SHP77 treated with DMSO at 0.1 percent for 48 hours (cell line): ENCODE measurements at places on chromosomes 4 and X.

DNA sequence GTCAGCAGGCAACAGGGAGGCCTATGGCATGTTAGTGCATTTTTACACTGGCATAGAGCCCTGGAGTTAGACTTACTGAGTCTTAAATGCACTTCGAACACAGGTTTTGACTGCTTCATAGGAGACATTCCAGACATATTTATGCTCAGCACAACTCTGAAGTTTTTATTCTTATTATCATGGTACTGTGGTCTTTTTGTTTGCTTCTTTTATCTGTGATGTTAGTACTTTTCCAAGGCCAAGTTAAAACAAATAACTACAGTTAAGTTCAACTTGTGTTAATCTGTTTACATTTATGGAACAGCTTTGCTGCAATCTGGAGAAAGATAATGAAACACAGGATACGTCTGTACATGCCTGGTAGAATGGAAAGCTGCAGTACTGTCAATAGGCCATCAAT lies 76.5 kb downstream of the COL4A5 start:
- no peak for DNase-seq

GRCh38 chr4:153408932-153409331 lies 57.2 kb upstream of the TMEM131L start:
- no peak for DNase-seq

DNA sequence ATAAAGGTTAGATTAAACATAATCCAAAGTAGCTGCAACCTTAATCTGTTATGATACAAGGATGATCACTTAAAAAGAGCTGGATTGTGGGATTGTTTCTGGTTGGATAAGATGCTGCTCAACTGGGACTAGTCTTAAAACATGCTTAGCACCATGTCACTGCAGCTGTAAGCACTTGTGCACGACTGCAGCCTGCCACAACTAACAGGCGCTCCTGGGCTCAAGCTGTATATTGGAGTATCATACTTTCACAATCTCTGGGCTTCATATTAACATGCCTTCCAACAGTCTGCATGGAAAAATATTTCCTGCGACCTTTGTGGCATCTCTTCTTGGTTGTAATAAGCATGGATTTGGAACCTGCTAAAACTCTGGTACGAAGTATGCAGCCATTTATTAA lies 493.0 kb upstream of the PITX2 start:
- DNase-seq, result no peak

DNA sequence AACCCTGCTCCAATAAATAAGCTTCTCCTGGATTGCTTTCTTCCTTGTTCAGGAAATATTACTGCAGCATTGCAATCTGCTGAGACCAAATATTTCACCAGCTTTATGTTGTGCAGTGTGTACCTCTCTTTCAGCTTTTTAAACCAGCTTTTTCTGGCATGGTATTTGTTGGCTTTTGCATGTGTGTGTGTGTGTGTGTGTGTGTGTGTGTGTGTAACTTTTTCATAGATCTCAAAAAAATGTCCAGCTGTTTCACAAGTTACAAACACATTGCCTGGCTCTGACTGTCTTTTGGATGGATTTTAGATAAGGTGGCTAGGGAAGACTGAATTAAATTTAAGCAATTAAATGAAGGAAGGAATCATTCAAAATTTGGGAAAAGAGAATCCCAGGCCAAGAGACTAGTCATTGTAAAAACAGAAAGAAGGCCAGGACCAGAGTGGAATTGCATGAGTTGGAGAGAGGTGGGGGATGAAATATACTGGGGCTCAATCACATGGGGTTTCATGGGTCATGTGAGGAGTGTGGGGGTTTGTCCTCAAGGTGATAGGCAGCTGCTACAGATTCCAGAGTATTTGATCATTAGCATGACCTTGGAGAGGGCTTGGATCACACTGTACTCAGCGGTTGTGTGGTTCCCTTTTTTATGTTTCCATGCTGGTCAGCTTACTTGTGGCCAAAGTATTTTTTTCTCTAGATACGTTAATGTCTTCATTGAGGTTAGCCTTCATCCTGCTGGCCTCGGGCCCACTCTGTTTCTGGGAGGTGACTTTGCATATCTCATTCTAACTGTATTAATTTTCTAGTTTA lies 357.7 kb upstream of the BOD1L1 start:
- DNase-seq, result no peak

DNA sequence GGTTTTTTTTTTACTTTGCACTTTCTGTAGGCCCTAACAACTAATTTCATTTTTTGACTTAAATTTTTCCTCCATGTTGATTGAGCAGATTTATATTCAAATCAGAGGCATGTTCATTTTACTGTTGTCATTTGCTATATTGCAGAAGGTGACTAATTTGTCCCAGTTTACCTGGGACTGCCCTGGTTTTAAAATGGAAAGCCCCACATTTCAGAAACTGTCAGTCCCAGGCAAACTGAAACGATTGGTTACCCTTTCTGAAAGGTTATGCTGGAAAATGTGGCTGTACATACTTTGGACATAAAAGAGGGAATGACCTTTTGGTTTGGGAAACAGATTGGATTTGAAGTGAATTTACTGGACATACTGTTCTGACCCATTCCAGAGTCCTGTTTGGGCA lies 160.0 kb downstream of the SPCS3 start:
- DNase-seq, result no peak

- DNase-seq, result no peak
Observed at GRCh38 chrX:42934020-42934726, 156.2 kb upstream of the PPP1R2C start.

DNA sequence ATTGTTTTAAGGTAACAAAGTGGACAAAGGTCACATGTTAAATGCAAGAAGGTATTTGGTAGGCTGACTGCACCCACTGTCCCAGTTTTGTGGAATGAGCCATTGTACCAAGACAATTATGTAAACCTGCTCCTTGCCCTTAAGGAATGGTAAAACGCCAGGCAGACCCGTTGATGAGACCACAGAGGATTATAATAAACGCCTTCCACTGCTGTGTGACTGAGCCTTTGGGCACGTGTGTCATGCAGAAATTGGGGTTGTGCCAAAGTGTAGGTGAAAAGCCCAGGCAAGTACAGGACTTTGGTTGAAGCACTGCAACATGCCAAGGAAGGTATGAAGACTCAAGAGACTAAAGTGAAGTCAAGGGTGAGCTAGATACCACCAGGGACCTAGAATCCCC lies 59.7 kb downstream of the LRRC66 start:
- DNase-seq, result no peak

DNA sequence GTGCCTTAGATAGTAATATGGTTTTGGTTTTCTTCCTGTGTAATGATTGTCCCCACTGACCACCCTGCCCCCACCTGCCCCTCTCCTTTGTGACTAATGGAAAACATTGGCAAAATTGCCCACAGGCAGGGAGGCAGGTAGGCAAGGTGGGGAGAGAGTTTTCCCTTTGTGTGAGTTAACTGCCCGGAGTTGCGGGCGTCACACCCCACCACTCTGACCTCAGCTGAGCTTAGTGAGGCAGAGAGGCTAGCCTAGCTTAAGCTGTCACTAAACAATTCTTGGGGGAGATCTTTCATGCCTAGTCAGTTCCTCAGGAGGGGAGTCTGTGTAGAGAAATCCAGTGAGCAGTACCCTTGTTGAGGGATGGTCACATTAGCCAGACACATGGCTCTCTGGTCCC lies 245.3 kb downstream of the BCOR start:
- no peak for DNase-seq

DNA sequence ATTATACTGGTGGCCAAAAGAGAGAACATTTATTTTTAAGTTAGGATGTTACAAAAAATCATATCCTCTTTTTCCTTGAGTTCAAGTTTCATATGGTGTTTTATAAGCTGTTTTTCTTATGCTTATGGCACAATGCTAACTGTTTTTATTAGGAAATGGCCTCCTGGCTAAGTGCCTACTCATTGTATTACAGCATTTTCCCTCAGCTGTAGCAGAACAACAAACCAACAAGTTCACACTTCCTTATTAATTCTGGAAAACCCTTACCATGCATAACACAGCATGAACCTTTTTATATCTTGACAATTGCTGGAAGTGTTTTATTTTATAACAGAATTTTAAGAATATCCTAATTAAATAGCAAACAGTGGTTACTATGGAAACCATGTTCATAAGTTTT lies 165.8 kb downstream of the GASK1B start:
- DNase-seq, result no peak

GRCh38 chr4:8478371-8478770 lies 37.8 kb downstream of the TRMT44 start:
- DNase-seq, result no peak

- DNase-seq, result peak; percentile 16
Observed at GRCh38 chrX:141176586-141177451, at the start of gene LDOC1. LDOC1 (minus strand) TSS chrX:141177129; CDS start chrX:141177021, 108 bp downstream.

DNA sequence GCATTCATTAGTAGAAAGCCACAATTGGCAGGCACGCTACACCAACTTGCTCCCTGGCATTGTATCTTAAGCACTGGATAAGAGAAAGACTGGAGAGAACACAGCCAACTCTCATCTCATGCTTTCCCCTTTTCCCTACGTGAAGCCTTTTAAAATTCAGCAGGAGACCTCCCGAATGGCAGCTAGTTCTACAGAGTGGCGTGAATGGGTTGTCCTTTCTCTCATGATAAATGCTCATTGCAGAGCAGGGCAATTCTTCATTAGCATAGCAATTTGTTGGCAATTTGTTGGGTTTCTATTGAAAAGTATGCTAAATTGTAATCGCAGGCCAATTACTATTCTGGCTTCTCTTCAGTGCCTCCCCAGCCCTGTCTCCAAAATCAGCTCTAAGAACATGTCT lies 48.0 kb downstream of the SEPTIN11 start:
- no peak for DNase-seq

DNA sequence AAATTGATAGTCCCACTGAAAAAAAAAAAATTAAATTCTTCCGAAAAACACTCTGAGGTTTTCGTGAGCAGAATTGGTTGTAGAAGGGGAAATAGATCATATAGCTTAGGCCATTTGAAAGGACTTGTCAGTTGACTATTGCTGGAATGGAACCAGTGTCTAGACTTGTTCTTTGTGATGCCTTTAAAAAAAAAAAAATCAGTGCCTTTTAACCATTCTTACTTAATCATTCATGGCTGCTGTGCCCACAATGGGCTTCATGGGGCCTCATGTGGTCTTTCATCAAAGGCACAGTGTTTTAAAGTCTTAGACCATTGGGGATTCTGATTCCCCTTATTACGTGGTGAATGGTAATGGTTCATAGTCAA lies 139.3 kb downstream of the AFF1 start:
- DNase-seq, result no peak

GRCh38 chr4:177313263-177313662 lies 3.6 kb downstream of the NEIL3 start:
- no peak for DNase-seq

DNA sequence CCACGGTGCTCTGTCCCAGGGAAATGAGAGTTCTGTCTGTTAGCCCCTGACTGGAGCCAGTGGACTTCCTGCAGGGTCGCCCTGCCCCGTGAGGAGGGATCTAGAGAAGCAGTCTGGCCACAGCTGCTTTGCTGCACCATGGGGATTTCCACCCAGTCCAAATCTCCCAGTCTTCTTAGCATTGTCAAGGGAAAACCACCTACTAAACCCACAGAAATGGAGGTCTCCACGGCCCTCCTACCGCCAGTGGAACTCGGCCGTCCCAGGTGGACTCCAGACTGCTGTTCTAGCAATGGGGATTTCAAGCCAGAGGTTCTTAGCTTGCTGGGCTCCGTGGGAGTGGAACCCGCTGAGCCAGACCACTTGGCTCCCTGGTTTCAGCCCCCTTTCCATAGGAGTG lies 133.3 kb upstream of the PCDH7 start:
- DNase-seq, result no peak

GRCh38 chr4:172055498-172055897 lies 242.3 kb downstream of the GALNTL6 start:
- DNase-seq, result no peak

DNA sequence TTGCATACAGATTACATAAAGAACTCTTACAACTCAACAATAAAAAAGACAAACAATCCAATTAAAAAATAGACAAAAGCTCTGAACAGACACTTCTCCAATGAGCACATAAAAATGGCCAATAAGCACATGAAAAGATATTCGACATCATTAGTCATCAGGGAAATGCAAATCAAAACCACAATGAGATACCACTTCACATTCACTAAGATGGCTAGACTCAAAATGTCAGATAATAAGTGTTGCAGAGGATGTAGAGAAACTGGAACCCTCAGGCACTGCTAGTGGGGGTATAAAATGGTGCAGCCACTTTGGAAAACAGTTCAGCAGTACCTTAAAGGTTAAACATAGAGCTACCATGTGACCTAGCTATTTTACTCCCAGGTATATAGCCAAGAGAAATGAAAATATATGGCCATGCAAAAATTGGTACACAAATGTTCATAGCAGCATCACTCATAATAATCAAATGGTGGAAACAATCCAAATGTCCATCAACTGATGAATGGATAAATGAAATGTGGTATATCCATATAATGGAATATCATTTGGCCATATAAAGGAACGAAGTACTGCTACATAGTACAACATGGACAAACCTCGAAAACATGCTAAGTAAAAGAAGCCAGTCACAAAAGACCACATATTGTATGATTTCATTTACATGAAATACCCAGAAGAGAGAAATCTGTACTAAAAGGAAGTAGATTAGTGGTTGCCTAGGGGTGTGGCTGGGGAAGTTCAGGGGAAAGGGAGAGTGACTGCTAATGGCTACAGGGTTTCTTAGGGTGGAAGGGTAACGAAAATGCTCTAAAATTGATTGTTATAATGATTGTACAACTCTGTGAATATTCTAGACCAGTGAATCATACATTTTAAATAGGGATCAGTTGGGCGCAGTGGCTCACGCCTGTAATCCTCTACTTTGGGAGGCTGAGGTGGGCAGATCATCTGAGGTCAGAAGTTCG lies 29.4 kb downstream of the SASH3 start:
- no peak for DNase-seq

- DNase-seq, result no peak
Observed at GRCh38 chrX:111515298-111515697, 3.9 kb downstream of the SERTM2 start.

GRCh38 chrX:139720136-139720535 lies 12.2 kb upstream of the MCF2 start:
- DNase-seq, result no peak

DNA sequence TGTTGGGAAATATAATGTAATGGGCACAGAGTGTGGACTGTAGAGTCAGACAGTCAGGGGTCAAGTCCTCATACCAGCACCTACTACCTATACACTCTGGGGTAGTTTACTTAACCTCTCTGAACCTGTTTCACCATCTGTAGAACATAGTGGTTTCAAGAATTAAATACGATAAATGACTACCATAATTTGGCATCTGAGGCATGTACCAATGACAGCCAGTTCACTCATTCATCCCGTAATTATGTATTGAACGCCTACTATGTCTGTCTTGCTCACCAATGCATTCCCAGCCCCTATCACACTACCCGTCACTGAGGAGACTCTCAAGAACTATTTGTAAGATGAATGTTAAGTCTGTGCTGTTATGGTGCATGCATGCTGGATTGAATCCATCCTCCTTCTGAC lies 2.0 kb upstream of the FGB start:
- DNase-seq, result no peak
